ELF-1 (cell line): ENCODE measurements at places on chromosomes 4 and X.

- DNase-seq = peak; percentile 68
Measured at GRCh38 chr4:76758290-76758882, 139.6 kb downstream of the SOWAHB start.

GRCh38 chrX:85365370-85365995 is 14.0 kb downstream of the POF1B start:
- DNase-seq = peak; percentile 66

DNA sequence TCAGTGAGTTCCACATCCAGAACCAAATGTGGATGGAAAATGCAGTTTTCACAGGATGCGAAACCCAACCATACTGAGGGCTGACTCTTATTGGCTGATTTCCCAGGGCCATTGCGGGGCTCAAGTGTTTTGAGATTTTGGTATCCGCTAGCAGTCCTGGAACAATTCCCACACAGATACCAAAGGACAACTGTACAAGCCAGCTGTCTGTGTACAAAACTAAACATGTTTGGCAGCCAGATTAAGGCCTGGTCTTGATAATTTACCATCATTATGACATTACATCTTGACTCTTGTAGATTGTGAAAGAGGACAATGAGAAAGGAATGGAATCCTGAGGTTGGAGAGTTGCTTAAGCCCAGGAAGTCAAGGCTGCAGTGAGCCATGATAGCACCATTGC is 121.9 kb downstream of the DKK2 start:
- no peak for DNase-seq

DNA sequence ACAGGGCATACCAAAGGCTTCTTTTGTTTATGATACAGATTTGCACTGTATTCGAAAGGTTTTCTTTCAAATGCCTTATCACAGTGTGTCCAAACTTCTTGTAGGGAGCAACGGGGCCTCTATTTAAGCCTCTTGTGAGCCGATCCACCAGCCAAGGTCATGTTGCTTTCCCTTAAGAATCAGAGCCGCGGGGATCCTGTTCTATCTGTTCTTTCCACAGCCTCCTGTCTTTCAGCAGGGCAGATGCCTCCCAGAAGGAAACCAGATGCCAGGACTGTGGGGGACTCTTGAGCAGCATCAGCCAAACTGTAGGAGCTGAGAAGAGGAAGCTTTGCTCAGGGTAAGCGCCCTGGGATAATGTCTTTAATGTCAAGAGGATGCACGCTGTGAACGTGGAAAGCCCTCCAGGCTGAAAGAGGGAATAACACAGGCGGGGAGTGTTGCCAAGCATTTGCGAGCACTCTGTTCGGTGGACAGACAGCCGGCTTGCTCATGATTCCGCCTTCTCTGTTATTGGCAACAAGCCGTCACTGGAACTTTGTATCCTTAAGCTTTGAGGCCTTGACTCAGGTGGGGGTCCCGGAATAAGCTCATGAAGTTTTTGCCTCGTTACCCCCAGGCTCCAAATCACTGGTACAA is 279.8 kb upstream of the FRG1 start:
- no peak for DNase-seq

- no peak for DNase-seq
Measured at GRCh38 chrX:153974003-153974725, 1.6 kb downstream of the TMEM187 start.

DNA sequence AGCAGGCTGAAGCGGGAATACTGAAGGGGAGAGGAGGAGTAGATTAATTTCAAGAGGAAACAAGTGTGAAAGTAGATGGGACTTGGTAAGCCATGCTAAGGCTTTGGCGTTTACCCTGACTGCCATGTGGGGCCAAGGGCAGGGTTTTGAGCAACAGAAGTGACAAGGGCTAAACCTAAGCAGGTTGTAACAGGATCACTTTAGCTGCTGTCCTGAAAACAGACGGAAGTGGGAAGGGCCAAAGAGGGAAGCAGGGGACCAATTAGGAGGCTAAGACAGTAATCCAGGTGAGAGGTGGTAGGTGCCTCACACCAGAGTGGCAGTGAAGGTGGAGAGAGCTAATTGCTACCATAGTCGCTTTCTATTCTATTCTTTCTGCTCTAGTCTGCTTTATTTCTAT is 166.5 kb downstream of the PJA1 start:
- peak; percentile 42 for DNase-seq

DNA sequence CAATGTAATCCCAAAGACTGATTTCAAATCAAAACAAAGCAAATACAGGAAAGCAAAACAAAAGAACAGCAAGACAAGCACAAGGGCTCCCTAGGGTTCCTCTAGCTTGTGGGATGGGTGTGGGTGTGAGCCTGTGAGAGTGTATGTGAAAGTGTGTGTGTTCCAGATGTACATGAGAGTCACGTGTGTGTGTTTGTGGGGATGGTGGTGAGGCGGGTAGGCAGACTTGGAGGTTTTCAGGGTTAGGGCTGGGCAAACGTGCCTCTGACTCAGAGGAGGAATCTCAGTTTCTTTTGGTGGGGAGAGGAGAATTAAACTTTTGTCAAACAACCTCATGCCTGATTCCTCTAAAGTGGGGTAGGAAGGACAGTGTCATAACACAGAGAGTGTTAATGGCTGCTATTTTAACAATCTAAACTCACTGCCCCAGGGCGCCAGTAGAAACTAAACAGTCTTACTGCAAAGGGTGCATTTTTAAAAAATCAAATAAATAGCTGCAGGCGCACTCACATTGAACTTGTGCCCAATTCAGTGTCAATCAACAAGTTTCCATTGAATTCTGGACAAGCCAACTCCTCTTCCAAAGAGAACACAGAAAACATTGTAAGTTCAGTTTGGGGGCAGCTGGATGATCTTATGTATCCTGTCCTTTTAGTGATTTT is 51.8 kb downstream of the CHRDL1 start:
- DNase-seq = no peak

DNA sequence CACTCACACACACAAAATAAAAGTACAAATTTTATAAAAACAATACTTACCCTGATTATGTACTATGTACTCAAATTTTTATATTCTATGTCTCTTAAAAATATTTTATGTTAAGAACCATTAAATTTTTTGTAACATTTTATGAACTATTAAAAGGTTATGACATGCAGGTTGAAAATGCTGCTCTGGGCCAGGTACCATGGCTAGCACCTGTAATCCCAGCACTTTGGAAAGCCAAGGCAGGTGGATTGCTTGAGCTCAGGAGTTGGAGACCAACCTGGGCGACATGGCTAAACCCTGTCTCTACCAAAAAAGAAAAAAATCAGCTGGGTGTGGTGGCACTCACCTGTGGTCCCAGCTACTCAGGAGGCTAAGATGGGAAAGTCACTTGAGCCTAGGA is 29.4 kb upstream of the SPINK2 start:
- DNase-seq = no peak

DNA sequence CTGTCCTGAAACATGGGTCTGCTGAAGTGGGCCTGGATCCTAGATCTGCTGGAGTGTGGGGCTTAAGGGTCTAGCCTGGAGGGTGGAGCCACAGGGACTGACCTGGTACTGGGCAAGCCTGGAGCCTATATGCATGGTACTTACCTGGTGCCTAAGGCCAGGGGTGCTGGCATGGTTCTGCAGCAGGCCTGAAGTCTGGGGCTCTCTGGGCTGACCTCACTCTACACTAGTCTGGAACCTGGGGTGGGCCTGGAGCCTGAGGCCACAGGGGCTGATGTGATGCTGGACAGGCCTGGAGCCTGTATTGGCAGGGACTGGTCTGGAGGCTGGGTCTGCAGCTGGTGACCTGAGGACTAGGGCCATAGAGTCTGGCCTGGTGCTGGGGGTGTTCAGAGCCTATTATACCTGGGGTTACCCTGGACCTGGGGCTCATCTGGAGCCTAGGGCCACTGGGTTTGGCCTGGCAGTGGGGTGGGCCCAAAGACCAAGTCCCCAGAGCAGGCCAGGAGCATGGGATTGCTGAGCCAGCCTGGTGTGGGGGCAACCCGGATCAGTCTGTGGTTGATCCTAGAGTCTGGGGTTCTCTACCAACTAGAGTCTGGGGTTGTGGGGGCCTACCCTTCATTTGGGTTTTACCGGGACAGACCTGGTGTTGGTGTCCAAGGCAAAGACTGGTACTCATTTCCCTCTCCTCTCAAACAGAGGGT is 179.6 kb downstream of the SLC4A4 start:
- DNase-seq = no peak

DNA sequence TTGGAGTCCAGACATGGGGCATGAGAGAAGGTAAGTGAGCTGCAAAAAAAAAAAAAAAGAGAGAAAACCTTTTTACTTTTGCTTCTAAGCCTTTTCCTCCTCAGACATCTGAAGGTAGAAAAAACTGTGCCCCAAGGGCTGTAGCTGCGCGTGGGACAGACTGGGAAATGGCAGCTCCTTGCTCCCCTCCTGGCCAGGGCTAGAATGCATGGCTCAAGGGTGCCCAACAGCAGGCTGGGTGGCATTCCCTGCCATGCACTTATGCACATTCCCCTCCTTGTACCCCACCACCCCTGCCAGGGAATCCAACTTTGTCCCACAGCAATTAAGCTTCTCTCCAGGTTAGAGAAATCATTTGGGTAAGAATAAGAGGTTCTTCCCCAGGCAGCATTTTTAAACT is 421.2 kb downstream of the TRAM1L1 start:
- DNase-seq = peak; percentile 38

- peak; percentile 44 for DNase-seq
Measured at GRCh38 chr4:144356941-144357381, 216.4 kb upstream of the GYPA start.

- DNase-seq = peak; percentile 31
Measured at GRCh38 chrX:30060718-30061117, 154.6 kb upstream of the MAGEB2 start.

GRCh38 chr4:55545641-55546505 is 836 bp downstream of the CLOCK start:
- peak; percentile 77 for DNase-seq

GRCh38 chrX:105999294-105999693 is 39.2 kb downstream of the SERPINA7 start:
- DNase-seq = no peak

GRCh38 chr4:117817301-117817700 is 217.0 kb upstream of the NDST3 start:
- DNase-seq = no peak

DNA sequence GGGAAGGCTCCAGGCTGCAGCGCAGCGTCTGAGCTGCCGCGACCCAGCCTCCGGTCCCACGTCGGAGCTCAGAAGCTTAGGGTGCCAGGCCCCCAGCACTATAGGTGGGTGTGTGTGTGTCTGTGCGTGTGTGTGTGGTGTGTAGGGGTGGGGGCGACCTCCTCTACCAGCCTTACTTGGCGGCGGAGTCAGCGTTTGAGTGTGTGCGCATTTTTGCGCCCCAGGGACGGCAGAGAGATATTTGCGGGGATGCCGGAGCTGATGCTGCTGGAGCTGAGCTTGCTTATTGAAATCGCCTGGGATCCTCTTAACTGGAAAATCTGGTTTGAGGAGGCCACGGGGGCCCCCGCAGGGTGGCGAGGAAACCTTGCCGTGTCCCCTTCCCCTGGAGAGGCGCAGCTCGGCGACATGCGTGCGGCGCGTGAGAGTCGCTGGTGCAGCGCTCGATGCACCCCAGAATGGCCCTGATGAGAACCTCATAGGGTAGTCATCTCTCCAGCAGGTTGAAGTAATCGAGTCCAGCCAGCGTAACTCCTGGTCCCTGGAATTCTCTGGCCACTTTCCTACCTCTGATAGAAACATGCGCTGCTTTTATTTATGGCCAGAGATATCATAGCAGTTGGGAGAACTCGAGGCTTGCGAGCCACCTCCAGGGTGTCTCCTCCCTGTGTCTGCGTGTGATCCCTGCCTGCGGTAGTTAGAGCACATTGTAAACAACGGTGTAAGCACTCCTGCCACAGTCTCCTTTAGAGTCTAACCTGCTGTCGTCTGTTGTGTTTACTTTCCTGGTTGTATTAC is 2.7 kb downstream of the ADGRL3 start:
- DNase-seq = peak; percentile 58

DNA sequence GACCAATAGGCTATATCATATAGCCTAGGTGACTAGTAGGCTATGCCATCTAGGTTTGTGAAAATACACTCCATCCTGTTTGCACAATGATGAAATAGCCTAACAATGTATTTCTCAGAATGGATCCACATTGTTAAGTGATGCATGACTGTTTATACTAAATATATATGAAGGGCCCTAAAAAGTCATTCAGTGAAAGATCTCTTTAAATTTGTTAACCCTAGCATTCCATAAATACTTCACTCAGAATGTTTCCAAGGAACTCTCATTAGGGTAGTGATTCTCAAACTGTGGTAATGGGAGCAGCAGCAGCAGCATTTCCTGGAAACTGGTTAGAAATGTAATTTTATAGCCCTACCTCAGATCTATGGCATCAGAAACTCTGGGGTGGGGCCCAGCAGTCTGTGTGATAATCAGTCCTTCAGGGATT is 74.9 kb downstream of the PRRG1 start:
- DNase-seq = no peak

DNA sequence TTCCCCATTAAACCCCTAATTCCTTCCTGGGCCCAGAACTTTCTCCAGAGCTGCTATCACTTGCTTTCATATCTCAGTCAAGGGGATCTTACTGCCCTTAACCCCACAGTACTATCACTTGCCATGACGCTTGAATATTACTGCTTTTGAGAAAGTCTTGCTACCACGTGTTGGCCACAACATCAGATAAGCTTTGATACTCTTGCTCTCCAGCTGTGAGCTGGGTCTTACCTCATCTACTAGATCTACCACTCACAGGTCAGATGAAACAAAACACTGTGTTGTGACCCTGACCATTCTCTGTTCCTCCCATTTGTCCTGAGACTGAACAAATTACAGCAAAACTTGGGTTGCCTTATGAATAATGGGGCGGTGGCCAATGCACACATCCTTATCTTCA is 12.1 kb upstream of the TAPT1 start:
- no peak for DNase-seq

GRCh38 chr4:154720618-154721267 is 23.1 kb upstream of the LRAT start:
- DNase-seq = peak; percentile 47

- no peak for DNase-seq
Measured at GRCh38 chrX:154981116-154981411, 41.5 kb downstream of the F8 start.

DNA sequence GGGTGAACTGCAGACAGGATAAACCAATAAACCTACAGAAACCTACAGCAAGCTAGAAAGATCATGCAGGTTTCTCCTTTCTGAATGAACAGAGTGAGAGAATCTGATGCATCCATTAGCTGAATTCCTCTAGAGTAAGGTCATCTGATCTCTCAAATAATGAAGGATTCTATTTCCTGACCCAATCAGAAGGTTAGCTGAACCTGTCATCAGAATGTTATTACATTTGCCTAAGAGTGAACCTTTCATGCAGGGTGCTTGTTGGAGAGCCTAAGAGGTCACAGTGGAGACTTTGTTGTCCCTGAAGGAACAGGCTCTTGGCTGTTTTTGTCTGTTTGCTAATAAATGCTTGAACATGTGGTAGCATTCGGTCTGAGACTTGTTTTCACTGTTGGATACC is 24.0 kb downstream of the MEPE start:
- DNase-seq = no peak
